ENCODE measurements at places on chromosomes 12 and 14.
A peak's percentile ranks its signal among the peaks of the same experiment; 100 is the strongest.

DNA sequence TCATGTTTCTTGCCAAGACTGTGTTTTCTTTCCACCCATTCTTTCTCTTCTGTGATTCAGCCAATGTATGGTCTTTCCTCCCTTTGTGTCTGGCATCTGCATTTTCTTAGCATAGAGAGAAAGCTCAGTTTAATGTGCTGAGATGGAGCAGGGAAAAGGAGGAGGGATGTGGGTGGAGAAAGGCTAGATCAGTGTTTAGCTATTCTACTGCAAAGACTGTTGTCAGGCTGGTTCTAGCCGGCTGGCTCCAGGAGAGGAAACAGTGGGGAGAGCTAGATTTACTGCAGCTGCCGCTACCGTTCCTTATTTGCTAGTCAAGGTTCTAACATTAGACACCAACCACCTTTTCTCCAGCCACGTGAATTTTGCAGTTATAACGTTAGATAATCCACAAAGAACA is 5.2 kb upstream of the RIMKLB start:
- peak; percentile 90 for DNase-seq

- DNase-seq, result no peak
These were observed 279.3 kb upstream of the PDE3A start for GRCh38 chr12:20089077-20089476.

DNA sequence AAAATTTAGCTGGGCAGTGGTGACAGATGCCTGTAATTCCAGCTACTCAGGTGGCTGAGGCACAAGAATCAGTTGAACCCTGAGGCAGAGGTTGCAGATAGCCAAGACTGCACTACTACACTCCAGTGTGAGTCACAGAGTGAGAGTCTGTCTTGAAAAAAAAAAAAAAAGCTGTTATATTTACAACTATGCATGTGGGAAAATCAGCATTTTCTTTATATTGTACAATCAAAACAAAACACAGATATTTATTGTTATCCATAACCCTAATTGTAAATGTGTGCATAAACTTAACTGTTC is 12.5 kb downstream of the C1R start:
- no peak for DNase-seq

DNA sequence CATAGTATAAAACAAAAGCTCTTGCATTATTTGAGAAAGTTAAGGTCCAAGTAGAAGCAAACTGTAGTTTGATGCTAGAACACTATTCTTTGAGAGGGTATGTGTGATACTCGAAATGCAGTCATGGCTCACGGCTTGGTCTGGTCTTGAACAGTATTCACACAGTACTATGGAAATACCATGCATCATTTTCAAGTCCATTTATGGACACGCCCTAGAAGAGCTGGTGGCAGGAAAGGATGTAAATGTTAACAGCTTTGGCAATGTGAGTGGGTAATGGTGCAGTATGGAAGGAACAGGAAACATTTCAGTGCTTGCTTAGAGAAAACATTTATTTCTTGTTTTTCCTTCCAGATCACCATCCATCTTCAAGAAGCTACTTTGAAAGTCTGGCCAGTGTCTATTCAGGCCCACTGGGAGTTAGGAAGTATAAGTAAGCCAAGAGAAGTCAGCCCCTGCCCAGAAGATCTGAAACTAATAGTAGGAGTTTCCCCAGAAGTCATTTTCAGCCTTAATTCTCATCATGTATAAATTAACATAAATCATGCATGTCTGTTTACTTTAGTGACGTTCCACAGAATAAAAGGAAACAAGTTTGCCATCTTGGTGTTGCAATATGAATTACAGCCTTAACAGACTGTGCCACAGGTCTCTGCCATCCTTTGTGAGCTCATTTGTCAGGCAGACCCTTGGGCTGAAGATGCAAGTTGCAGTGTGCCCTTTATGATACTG is 5.7 kb upstream of the AKAP5 start:
- no peak for DNase-seq

DNA sequence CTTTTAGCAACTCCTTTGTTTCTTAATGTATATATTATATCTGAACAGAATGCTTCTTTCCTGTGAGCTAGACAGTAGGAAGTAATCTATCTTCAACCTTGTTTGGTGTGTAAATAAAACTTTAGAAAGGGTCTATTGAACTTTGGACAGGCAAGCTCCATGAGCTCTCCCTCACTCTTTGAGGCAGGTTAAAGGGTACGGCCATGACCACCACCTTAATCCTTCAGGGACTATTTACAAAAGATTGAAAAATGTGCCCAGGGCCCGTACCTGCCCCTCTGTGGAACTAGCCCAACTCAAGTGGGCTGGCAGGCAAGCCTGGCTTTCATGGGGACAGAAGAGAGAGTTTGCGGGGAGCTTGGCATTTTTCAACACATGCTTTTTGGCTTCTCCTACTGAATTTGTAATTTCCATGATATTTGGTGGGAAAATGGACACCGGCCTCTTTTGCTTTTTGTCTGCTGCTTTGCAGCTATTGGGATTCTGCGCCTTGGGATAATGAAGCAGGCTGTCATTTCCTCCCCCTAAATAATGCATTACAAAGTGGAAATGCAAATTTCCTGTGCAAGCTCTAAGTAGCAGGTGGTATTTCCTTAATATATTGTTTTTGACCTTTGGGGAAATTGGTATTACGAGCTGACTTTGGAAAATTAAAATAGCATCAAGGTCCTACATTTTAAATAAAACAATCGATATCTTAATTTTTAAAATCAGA is 106.0 kb downstream of the HMGA2 start:
- no peak for DNase-seq

- DNase-seq, result peak; percentile 45
These were observed 274.7 kb downstream of the EGLN3 start for GRCh38 chr14:33676135-33676566.

- no peak for DNase-seq
These were observed 185.3 kb upstream of the BCL2L14 start for GRCh38 chr12:11885261-11886038.

- DNase-seq, result no peak
These were observed 650 bp upstream of the PTGER2 start for GRCh38 chr14:52313462-52313861.

DNA sequence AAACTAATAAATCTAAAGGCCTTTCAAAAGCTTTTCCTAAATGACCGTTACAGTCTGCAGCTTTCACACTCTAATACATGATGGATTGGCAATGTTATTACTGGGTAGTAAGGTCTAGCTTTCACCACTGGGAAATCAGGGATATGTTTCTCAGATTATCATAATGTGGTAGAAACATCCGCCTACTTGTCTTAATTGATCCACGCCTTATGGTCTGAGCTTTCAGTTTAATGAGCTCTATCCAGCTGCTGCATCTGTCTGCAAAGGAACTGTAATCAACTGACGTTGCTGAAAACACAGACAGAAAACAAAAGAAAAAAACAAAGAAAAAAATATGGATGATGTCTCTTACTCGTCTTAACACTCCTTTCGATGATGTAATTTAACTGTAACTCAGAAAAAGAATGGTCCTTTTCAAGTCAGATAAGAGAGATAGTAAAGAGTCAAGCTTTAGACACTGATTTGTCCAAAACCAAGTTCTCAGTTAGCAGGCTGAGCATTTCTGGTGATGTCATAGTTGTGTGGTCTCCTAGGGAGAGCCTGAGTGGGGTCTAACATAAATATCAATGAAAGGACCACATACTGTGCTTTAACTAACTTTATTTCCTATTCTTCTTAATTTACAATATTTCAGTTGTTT is 85.9 kb downstream of the C2CD5 start:
- DNase-seq, result no peak

DNA sequence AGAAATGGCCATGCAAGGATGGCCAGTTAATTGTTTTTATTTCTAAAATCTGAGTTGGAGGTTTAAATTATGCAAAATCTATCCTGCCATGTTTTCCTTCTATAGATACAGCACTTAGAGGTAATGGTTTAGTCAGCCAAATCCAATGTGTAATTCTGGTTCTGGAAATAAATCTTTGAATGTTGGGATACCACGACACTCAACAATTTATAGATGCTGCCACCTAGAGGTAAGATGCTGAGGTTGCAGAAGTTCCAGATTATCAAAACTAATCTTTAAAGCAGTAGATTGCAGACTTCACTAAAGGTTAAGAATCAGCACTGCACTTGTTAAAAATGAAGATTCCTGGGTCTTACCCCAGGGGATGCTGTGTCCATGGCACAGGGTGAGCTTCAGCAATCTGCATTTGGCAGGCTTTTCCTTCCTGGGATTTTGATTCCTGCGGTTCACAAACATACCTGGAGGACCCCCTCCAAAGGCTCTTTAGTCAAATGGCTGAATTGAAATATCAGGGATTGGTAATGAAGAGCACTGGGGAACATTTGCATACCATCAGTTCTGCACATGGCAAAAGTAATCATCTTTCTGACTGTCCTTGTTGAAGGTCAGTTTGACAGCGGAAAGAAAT is 53.4 kb upstream of the ANO4 start:
- no peak for DNase-seq

DNA sequence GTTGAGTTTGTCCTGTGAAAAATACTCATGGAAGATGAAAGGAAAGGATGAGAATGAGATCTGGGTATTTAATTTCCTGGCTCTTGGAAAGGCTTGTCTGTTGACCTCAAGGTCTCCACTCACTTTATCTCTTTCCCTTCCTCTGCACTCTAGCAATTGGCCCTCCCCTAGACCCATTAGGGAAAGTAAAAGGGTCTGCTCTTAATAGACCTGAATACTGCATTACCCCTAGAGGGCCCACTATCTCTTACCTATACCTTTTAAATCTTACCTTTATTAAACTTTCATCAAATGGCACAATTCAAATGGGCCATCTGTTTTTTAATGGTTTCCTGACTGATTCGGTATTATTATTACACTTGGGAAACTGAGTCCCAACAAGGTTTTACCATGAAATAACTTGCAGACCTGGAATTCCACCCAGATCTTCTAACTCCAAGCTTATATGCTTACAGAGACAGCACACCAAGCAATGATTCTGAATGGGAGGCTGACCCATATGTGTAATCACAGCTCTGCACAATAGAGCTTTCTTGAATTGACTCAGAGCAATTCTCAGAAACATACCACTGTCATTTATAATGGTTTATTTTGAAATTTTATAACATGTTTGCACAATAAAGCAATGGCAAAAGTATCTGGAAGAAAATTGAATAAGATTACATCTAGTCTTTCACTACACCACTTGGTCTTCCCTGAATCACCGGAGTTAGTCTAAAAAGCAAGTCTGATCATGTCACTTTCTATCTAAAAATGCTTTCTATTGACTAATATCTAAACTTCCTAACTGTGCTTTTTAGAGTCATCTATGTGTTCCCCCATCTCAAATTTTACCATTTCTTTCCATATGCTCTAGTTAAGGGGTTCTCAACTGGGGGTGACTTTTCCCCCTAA is 618.5 kb downstream of the NRXN3 start:
- no peak for DNase-seq

GRCh38 chr12:100959481-100959880 is 164.9 kb downstream of the ANO4 start:
- DNase-seq, result no peak

- DNase-seq, result no peak
These were observed 10.7 kb downstream of the ERP29 start for GRCh38 chr12:112023759-112024396.

GRCh38 chr12:133203344-133204263 is 22.3 kb downstream of the ZNF268 start:
- no peak for DNase-seq

DNA sequence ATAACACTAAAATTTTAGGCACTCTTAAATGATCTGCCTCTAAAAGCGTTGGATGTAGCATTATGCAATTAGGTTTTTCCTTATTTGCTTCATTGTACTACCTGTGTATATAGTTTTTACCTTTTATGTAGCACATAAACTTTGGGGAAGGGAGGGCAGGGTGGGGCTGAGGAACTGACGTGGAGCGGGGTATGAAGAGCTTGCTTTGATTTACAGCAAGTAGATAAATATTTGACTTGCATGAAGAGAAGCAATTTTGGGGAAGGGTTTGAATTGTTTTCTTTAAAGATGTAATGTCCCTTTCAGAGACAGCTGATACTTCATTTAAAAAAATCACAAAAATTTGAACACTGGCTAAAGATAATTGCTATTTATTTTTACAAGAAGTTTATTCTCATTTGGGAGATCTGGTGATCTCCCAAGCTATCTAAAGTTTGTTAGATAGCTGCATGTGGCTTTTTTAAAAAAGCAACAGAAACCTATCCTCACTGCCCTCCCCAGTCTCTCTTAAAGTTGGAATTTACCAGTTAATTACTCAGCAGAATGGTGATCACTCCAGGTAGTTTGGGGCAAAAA is 4.1 kb downstream of the CDKN1B start:
- no peak for DNase-seq

GRCh38 chr12:45622210-45622937 is 107.1 kb upstream of the ARID2 start:
- DNase-seq, result no peak

GRCh38 chr12:94566345-94566744 is 84.0 kb downstream of the TMCC3 start:
- peak; percentile 85 for DNase-seq

GRCh38 chr14:90275458-90275814 is 19.1 kb downstream of the PSMC1 start:
- DNase-seq, result no peak

DNA sequence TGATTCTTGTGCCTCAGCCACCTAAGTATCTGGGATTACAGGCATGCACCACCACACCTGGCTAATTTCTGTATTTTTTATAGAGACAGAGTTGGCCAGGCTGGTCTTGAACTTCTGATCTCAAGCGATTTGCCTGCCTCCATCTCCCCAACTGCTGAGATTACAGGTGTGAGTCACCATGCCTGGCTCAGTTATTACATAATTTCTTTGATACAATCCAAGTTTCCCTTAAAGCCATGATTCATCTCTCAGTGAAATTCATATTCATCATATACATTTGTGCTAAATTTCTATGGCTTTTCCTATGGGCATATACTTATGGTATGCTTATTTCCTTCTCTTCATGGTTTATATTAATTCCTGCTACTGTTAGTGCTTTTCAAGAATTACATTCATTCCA is 29.1 kb upstream of the PZP start:
- no peak for DNase-seq

DNA sequence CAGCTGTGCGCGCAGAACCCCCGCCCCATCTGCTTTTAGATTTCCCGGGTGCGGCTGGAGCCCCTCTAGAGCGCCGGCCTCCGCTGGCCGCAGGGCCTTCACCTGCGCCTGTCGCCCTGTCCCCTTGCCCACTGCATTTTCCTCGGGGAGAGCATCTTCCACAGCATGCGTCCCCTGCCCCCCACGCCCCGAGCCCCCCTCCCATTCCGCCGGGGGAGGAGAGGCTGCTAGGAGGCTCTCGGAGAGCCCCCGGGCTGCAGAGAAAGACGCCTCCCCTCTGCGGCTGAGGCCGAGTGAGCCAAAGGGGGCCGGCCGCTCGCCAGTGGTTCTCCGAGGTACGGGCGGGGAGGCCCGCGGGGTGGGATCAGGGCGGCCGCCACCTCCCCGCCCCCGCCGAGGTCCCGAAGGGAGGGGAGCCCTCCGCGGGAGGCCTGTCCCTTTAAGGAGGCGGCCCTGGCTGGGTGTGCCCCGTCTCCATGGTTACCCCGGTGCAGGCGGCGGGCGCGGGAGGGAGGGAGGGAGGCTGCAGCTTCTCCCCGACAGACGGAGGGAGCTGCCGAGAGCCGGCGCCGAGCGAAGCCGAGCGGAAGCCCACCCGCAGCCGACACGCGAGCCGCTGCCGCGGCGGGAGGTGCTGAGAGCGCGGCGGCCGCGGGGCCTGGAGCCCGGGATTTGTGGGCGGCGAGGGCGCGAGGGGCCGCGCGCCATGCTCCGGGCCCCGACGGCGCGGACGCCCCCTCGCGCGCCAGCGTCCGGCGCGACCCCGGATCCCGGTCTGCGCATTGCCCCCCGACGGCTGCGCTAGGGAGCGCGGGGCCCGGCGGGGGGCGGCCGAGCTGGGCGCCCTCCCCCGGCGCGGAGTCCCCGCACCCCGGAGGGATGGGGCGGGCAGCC is at the start of gene KCNH3:
KCNH3 (plus strand) TSS at position 521 of the 894 bp plus-strand sequence. CDS start 387 bp downstream, outside the sequence.
- peak; percentile 79 for DNase-seq

Measured in posterior cingulate gyrus (tissue), 11 donors.